ENCODE measurements at places on chromosomes 4 and X.
A peak's percentile ranks its signal among the peaks of the same experiment; 100 is the strongest.

- no peak for DNase-seq
Observed at GRCh38 chr4:81807386-81807785, 335.7 kb upstream of the RASGEF1B start.

DNA sequence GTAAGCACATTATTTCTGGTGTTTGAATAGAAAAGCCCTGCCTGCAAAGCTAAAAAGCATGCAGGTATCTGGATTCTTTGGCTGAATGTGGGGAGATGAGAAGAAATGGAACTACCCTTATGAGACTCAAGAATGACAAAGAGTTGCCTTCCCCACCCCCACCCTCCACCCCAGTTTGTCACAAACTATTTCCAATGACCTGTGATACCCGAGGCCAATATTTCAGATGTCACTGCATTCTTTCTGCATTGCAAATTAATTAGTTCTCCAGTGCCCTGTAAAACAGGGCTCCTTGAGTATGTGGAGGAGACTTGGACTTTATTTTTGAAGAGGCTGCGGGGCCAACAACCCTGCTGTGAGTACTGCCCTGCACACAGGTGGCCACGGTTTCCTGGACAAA, 116.4 kb downstream of the ZNF827 start:
- no peak for DNase-seq

DNA sequence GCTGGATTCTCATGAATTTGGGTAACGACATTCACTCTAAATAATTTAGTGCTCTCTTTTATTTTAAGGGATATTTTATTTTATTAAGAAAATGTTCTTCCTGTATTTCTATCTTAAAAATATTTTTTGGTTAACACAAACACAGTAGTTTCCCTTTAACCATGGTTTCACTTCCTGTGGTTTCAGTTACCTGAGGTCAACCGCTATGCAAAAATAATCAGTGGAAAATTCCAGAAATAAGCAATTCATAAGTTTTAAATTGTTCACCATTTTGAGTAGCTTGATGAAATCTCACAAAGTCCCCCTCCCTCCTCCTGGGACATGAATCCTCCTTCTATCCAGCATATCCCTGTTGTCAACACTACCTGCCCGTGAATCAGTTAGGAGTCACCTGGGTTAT, 71.4 kb downstream of the GBA3 start:
- DNase-seq, result no peak

- no peak for DNase-seq
Observed at GRCh38 chrX:71578253-71579135, at the start of gene GCNA. GCNA (plus strand) TSS chrX:71578437; CDS start chrX:71580822, 2,385 bp downstream.

- DNase-seq, result no peak
Observed at GRCh38 chrX:12868747-12869146, 1.9 kb downstream of the TLR7 start.

GRCh38 chr4:38611676-38612075, 52.3 kb upstream of the KLF3 start:
- DNase-seq, result no peak

DNA sequence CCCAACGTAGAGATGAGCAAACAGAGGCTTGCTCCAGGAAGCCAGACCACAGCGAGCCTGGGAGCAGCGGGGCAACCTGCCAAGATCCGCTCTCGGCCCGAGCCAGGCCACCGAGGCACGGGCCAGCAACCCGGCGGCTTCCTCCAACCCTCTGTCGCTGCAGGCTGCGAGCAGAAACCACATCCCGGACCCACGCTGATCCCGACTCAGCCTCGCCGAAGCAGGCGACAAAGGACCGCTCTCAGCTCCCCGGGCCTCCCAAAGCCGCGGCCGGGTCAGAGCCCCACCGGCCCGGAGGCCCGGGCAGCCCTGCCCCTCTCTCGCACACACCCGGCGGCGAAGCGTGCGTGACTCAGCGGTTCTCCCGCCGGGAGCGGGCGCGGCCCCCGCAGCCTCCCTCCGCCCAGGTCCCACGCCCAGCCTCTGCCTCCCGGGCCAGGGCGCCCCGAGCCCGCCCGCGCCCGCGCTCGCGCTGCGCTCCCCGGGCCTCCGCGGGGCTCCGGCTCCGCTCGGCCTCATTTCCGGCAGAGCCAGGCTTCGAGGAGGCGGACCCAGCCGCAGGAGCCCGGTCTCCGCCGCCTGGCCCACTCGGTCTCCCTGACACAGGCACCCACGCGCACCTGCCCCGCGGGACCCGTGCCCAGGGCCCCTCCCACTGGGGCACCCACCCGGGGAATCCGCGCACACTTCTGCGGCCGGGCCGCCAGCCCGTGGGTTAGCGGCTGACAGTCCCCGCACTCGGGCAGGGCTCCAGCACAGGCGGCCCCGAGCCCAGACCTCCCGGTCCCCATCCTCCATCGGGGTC, 1.7 kb downstream of the PPP2R2C start:
- DNase-seq, result no peak

- no peak for DNase-seq
Observed at GRCh38 chr4:80423553-80424224, 88.2 kb downstream of the CFAP299 start.

DNA sequence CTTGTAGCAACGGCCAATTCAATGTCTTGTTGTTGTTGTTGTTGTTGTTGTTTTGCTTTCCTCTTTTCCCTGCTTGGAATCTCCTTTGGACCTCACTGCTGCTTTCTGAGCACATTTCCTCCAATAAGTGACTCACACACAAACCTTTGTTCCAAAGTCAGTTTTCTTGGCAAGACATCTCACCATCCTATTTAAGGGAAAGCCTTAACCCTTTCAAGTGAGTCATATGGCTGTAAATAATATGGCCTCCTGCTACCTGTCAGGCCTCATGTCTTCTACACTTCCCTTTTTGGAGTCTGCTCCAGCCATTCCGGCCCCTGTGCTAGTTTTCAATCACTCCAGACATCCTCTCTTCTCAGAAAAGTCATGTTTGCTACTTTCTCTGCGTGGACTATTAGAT, 79.5 kb upstream of the MAGEB10 start:
- DNase-seq, result no peak

- no peak for DNase-seq
Observed at GRCh38 chrX:13081395-13082205, 37.2 kb upstream of the FAM9C start.

- DNase-seq, result no peak
Observed at GRCh38 chrX:16319929-16320328, 152.6 kb downstream of the MAGEB17 start.

DNA sequence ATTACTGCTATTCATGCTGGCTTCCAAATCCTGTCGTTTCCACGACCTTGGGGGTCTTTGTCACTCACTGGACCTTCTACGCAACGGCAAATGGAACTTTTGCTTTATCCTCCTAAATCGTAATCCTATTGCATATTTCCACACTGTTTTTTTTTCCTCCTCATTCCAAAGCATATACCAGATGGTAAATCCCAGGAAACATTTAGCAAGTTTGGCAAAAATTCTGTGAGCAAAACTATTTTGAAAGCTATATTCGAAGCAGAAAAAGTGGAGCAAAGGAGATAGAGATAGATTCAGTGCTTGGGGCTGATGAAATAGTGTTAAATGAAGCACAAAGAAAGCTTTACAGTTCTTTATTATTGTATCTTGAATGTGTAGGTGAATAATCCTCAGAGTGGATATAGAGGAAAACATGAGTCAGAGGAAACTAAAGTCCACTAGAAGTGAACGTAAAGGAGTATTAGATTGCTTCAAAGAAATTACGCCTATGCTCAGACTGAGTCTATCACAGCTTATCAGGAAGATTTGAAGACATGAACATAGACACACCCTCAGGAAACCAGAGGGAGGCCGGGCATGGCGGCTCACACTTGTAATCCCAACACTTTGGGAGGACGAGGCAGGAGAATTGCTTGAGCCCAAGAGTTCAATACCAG, 50.2 kb upstream of the FAM9A start:
- DNase-seq, result no peak

DNA sequence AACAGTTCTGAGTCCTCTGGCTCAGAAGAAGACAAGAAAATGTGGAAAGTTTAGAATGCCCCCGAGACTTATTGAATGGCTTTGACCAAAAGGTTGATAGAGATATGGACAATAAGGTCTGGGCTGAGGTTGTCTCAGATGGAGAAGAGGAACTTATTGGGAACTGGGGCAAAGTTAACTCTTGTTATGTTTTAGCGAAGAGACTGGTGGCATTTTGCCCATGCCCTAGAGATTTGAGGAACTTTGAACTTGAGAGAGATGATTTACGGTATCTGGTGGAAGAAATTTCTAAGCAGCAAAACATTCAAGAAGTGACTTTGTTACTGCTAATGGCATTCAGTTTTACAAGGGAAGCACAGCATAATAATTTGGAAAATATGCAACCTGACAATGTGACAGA, 1549.3 kb upstream of the ADGRL3 start:
- DNase-seq, result no peak

GRCh38 chr4:10704430-10704810, 19.9 kb upstream of the CLNK start:
- DNase-seq, result no peak

- DNase-seq, result no peak
Observed at GRCh38 chrX:47186096-47186740, 7.4 kb upstream of the UBA1 start.

GRCh38 chrX:100830547-100830946, 10.4 kb downstream of the CSTF2 start:
- DNase-seq, result no peak

- DNase-seq, result no peak
Observed at GRCh38 chr4:110442309-110442708, 33.6 kb upstream of the ENPEP start.

DNA sequence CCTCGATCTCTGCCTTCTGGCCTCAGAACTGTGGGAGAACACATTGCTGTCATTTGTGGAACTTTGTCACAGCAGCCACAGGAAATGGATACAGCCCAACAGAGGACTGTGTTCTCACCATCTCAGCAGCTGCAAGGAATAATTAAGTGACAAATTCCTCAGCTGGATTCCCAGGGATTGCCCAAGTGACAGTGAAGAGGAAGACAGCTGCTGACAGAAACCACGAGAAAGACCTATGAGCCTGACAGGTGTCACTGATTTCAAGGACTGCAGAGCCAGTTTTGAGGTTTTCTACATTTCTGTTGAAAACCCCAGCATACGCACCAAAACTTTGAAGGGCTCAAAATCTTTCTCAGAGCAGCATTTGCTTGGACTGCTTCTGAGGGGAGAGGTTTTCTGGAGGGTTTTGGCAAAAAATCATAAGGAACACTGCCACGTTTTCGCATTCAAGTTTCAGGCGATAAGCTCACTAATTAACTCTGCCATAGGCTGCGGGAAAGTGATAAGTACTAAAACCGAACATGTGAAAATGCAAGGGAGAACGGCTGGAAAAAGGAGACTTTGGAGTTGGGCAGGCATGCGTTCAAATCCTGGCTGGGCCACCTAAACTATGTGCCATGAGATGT, 88.8 kb downstream of the DRD5 start:
- DNase-seq, result no peak

DNA sequence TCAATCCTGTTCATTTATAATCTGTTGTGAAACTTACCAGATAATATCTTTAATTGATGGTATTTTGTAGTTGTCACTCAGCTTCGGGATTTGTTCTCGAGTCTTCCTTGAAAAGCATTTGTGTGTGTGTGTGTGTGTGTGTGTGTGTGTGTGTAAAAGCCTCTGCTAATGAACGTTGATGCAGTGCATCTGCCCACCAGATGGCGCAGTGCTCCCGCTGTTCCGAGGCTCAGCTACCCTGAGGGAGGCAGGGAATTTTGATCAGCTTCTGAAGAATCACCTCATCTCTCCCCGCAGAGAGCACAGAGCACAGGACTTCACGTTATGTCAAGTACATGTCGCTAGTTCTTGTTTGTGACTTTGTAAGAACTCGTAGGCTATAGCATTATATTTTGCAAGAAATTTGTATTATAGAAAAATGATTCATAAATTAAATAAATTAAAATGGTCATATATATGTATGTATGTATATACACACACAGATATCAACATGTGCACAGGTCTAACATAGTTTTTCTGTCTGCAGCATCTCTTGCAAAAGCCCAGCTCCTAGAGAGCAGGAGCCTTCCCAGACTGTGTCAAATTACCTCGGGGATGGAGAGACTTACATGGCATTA, 316.7 kb upstream of the IGFBP7 start:
- DNase-seq, result peak; percentile 67

DNA sequence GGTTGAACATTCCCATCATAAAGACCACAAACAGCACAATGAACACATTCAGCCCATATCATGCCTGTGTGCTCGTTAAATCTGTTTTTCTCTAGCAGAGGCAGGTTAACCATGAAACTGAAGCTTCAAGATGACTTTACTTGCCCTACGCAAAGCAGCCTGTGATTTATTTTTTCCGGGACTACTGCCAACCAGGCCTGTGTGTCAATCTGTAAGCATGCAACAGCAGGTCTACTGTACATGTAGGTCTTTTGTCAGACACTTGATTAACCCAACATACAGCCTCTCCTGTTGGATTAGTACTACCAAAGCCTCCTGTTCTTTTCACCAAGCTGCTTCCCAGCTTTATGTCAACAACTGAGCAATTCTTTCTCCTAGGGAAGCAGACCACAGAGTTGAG, 85.5 kb upstream of the ACSL1 start:
- no peak for DNase-seq

DNA sequence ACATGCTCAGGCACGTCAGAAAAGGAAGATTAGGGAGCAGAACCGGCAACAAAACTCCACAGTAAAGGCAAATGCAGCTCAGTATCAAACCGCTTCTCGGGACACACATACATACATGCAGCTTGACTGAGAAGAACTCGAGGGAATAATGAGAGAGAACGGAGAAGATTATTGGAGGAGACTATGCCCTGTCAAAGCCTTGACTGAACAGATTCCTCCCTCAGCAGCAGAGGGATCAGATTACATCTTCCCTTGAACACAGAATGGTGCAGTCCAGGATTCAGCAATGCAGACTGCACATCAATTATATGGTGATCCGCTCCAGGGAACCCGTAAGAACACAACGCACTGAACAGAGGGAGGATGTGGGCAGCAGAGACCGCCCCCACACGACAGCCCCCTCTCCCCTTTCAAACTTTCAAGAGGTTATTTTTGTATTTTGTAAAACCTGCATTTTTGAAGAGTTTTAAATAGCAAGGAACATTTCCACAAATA, 183.2 kb downstream of the FBXW7 start:
- peak; percentile 80 for DNase-seq

DNA sequence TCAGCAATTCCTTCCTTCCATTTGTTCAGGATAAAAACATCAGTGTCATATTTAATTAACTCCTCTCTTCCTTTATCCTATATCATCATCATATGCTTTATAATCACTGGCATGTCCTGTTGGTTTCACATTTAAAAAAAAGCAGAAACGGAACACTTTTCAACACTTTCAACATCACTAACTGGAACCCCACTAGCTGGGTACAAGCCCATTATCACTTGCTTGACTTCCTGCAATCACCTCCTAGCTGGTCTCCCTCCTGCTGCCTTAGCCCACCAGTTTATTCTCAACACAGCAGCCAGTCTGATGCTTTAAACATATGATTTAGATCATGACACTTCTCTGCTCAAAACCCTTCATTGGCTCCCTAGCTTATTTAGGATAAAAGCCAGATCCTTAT, 116.4 kb upstream of the LSM6 start:
- DNase-seq, result no peak
